ENCODE measurements at places on chromosomes 1 and 21. TPM values are rescaled to one million over a fixed set of nuclear protein-coding genes. Genes with fewer than 3 reads are reported as not detected.

GRCh38 chr1:153677718-153678518, 570 bp upstream of the NPR1 start:
- DNase-seq = peak; percentile 31
- peak overlapping the region; percentile 71 for H3K4me3 ChIP-seq
- no peaks in the 10 kb centered on the region for H3K36me3 ChIP-seq

GRCh38 chr1:210464519-210465039, 135.9 kb downstream of the HHAT start:
- no peak overlapping the region for H3K27ac ChIP-seq
- peak; percentile 9 for DNase-seq
- peaks cover 17% of the 10 kb centered on the region for H3K4me1 ChIP-seq
- peaks cover 56% of the 10 kb centered on the region for H3K27me3 ChIP-seq

DNA sequence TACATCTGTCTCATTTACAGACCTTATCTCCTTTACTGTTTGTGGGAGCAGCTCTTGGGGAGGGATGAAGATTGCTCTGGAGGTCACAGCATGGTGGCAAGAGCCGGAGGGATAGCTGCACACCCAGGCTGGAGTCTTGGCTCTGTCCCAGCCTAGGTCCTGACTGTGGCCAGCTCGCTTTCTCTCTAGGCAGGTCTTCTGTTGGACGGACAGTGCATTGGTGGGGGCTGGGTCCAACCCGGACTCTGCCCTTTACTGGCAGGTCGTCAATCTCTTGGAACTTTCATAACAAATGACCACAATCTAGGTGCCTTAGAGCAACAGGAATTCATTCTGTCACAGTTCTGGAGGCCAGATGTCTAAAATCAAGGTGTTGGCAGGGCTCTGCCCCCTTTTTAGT, 319.8 kb upstream of the C1orf174 start:
- DNase-seq = no peak
- no peak overlapping the region for H3K27ac ChIP-seq
- no peaks in the 10 kb centered on the region for H3K36me3 ChIP-seq
- no peak overlapping the region for H3K4me3 ChIP-seq
- no peaks in the 10 kb centered on the region for H3K27me3 ChIP-seq
- H3K4me1 ChIP-seq = no peaks in the 10 kb centered on the region

- H3K36me3 ChIP-seq = no peaks in the 10 kb centered on the region
- peaks cover 3% of the 10 kb centered on the region for H3K4me1 ChIP-seq
- H3K4me3 ChIP-seq = no peak overlapping the region
- DNase-seq = no peak
- H3K27me3 ChIP-seq = no peaks in the 10 kb centered on the region
Measured at GRCh38 chr1:224980181-224980580, 50.7 kb downstream of the DNAH14 start.

Gene LCE2B
- not detected for total RNA-seq

Gene SPATA45
- not detected for total RNA-seq

Gene LCE3A
- not detected for total RNA-seq
